IPS DF 6.9 (cell line): ENCODE measurements at places on chromosomes 2 and 18.

DNA sequence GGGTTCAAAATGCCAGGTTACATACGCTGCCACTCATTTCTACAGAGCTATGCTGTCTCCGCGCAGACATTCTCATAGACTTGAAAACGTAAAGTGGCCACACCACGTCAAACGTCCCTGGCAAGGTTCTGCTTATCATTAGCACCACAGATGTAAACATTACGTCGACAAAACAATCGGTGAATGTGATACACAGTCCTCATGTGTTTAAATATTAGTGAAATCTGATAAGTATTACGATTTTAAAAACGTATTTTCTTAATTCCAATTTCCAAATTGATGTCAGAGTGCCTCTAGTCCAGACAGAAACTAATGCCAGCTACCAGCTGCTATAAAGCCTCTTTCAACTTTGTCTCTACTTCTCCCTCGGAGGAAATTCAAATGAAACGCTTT, 1.2 kb downstream of the STK17B start:
- no peak for DNase-seq

- DNase-seq, result no peak
These were observed 71.8 kb downstream of the GFPT1 start for GRCh38 chr2:69315160-69315761.

DNA sequence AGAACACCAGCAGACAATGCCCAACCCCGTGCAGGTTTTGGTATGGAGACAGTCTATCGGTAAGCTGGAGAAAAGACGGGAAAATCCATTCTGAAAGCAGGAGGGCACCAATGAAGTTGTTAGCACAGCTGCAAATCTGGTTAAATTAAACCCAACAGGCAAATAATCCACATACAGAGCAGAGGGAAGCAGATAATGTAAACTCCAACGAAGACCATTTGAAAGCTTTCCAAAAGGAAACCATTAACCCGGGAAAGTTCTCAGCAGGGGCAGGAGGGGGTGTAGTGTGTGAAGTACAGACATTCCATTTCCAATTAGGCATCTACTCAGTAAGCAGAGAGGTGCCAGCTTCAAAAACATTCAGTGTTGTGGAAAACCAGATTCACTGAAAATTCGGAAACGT, 10.3 kb downstream of the EDAR start:
- no peak for DNase-seq

DNA sequence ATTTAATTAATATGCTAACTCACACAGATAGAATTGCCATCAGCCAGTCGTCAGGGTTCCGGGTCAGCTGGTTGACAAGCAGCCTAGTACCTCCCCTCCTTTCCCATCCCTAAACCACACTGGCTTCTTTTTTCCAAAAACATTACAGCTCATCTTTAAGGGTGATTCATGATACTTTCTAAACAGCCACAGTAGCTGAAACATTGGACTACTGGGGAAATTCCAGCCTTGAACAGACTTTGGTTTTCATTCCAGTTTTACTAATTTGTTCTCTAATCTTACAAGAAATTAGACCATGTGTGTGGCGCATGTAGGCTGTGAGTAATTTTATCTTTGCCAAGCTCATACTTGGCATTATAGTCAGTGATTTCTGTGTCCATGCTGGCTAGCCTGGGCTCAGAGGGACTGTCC, 110.8 kb downstream of the FMNL2 start:
- no peak for DNase-seq

GRCh38 chr2:8378016-8378810, 303.6 kb upstream of the ID2 start:
- no peak for DNase-seq

DNA sequence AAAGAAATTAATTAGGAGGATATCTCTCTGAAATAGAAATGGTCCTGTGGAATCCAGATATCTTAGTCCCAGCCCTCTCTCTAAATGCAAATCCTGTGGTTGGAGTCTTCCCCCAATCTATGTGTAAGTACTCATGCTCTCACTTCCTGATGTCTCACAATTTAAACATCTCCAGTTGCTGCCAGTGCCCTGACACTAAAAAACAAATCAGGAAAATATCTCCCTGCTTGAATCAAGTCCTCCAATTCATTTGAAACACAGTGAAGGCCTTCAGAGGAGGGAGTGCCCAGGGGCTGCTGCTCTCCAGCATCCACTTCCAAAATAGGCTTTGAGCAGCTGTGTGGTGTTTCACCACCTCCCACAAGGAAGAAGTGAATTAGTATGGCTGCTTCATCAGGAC, 413.8 kb downstream of the RAD51AP2 start:
- DNase-seq, result no peak

DNA sequence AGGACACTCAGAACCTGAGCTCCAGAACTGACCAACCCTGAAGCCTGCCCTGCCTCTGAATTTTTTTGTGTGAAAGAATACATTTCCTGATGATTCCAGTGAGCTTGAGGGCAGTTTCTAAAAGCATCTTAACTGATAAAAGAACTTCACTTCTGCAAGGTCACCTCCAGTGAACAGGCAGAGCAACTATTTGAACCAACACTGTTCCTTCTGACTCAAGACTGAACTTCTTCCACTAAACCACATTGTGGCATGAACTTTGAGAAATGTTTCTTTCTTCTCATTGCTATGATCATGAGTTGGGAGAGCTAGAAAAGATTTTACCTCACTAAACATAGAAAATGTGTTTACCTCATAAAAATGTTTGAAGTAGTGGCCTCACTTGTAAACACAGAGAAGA, 83.8 kb upstream of the SERTAD2 start:
- DNase-seq, result no peak

DNA sequence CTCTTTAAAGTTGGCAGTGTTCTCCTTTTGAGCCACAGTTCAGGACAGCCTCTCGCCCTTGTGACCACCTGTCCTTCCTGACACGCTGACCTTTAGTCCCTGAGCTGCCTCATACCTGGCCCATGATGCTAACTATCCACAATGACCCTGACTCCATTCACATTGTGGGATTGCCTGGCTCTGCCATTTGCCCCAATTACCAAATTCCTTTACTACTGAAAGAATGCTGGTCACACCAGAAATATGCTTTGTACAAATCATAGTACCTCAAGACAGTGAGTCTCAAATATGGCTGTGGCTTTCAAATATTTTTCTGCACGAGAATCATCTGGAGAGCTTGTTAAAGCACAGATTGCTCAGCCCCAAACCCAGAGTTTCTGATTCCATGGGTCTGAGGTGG, 54.2 kb downstream of the LTBP1 start:
- no peak for DNase-seq
